AG04449 (cell line): ENCODE measurements at places on chromosomes 6 and 20.

DNA sequence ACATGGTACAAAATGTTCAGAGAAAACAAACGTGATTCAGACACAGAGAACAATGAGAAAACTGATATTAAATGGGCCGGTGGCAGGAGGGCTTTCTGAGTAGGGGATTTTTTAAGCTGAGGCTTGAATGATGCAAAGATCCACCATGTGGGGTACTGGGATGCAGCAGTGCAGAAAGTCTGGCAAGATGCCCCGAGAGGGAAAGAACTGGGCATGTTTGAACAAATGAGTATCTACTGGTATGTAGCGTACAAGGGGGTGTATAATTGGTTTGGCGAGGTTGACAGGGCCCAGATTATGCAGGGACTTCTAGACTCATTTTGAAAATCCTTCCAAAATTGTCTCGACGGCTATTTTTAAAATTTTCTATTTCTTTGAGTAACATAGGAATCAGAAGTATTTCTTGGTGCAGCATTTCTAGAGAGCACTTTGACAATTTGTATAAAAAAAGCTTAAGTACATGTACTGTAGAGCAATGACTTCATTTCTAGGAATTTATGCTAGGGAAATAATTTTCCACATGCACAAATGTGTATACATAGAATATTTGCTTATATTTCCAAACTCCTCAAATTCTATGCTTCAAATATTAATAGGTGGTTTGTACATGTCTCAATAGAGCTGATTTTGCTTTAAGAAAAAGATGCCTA lies 119.6 kb upstream of the DOK5 start:
- no peak for DNase-seq

DNA sequence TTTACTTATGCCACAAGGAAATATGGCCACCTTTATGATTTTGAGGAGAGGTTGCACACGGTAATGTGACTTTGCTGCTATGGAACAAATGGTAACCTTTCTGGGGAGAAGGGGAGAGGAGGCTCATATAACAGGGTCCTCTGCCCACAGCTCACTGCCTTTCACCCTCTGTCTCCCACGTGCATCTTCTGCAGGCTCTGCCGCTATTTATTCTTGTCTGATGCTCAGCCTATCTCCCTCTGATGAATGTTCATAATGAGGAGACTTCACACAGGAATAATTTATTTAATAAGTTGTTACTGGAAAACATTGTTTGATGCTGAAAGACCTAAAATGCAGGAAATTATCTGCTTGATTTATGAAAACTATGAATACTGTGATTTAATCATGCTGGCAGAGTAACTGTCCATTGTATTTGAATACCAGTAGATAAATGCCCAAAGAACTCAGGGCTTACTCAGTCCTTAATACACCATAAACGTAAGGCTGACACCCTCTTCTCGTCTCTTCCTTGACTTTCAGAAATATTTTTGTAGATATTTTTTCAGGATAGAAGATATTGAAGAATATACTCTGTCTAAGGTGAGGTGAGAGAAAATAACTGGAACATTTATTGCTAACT lies 721.1 kb downstream of the QKI start:
- DNase-seq = no peak

DNA sequence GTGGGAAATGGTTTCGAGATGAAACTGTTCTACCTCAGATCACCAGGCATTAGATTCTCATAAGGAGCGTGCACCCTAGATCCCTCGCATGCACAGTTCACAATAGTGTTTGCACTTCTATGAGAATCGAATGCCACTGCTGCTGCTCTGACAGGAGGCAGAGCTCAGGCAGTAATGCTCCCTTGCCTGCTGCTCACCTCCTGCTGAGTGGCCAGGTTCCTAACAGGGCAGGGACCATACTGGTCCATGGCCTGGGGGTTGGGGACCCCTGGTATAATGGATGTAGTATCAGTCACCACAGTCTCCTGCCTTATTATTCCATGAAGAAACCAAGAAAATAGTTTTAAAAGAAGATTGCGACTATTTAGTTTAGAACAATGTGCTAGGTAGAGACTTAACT lies 127.5 kb downstream of the BCKDHB start:
- no peak for DNase-seq

DNA sequence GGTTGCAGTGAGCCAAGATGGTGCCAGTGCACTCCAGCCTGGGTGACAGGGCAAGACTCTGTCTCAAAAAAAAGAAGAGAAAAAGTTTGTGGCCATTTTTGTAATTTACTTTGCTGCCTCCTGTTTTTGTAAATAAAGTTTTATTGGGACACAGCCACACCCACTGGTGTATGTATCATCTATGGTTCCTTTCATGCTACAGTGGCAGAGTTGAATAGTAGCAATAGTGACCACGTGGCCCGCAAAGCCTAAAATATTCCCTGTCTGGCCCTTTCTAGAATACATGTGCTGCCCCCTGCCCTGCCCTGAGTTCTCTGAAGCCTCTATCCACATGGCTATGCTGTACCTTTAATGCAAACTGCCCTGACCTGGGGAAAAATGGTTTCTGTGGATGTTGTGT lies 75.3 kb upstream of the ZNF133 start:
- no peak for DNase-seq

- no peak for DNase-seq
Observed at GRCh38 chr6:105452924-105453756, 50.3 kb upstream of the PREP start.

DNA sequence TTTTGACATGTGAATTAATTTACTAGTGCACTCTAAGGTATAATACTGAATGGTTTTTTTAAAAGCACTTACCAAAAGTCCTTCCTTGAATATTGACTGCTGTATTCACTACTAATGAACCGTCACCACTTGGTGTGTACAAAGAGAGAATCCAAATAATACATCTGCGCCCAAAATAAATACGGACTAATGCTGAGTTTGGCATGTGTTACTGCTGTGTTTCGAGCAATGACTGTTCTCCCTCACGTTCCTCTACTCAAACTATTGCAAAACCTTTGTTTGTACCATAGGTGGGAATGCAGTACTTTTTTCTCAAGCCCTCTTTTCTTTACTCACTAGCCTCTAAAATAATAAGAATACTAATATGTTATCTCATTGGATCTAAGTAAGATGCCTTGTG lies 305.5 kb downstream of the QKI start:
- no peak for DNase-seq

DNA sequence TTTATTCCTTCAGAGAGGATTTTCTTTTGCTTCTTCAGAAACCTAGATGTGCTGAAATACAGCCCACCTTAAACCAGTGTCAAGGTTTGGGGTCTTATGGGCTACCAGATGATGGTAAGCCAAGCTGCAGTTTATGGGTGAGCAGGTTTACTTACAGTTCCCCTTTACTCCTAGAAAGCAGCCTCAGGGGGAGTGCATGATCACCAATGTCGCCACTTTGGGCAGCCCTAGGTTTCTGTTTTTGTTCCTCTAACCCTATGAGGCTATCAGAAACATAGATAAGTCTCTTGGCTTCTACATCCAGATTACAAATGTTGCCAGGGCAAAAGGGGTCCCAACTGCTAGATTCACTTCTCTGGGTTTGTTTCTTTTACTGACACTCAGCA lies 67.2 kb downstream of the TRIM27 start:
- DNase-seq = no peak

- no peak for DNase-seq
Observed at GRCh38 chr6:10141746-10142443, 273.0 kb downstream of the TFAP2A start.

- DNase-seq = no peak
Observed at GRCh38 chr6:148535976-148536375, 193.3 kb downstream of the SASH1 start.

GRCh38 chr6:124983383-124984083 lies 21.3 kb downstream of the RNF217 start:
- DNase-seq = no peak

- DNase-seq = no peak
Observed at GRCh38 chr20:62053465-62054196, 12.1 kb downstream of the TAF4 start.

GRCh38 chr6:165922309-165922794 lies 245.3 kb downstream of the TBXT start:
- DNase-seq = no peak
